ENCODE measurements at places on chromosomes 12 and 14. TPM values are rescaled to one million over a fixed set of nuclear protein-coding genes. Genes with fewer than 3 reads are reported as not detected.

DNA sequence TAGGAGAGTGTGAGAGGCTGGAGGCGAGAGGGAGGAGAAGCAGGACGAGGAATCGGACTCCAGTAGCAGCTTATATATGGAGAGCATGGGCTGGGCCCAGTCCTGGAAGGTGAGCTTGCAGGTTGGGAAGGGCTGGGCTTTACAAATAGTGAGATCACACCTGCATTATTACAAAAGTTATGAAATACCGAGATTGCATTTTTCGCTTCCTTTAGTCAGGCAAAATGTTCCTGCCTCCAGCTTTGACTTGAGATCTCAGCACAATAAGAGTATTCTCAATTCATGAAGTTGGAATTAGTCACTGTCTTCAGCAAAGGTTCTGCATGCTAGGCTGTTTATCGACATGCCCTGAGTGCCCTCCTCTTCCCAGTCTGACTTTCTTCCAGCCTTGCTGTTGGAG lies at the start of gene KRT6B:
KRT6B (minus strand) TSS at position 46 of the 400 bp plus-strand sequence. CDS start 68 bp downstream, outside the sequence.
- DNase-seq, result no peak

GRCh38 chr12:54374562-54375258 lies 9.8 kb downstream of the ZNF385A start:
- no peak for DNase-seq

- DNase-seq, result no peak
Observed at GRCh38 chr12:124392667-124393413, 97.9 kb downstream of the RFLNA start.

DNA sequence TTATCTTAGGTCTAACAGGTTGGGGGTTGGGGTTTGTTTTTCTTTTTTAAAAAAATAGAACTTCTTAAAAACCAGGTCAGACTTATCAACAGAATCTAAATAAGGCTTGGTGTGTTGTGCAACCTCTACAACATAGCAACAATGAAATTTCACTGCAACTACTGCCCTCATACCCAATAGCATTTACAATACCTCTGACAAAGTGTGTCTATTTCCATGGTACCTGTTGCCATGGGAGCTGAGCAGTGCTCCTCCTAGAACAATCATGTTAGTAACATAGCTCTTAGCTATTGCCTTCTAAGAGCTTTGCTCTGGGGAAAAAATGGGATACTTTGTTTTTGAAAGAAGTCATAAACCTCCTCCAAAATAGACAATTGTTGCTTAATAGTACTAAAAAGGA lies 103.3 kb upstream of the CCDC175 start:
- no peak for DNase-seq

Gene TULP3
- 7.5 TPM for total RNA-seq
